ENCODE measurements at places on chromosomes 6 and 20.

DNA sequence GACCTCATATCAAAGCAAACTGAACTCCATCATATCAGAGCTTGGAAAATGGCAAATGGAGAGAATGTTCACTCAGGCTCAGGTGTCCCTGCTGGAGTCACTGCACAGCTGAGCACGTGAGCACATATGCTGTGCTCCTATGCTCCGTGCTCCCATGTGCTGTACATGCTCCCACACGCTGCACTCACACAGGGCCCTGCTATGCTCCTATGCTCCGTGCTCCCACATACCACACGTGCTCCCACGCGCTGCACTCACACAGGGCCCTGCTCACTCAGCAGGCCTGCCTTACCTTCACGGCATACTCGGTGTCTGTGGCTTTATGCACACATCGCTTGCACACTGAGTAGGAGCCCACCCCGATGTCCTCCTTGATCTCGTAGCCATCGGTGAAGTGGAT is 65.7 kb upstream of the MPC1 start:
- DNase-seq, result no peak

GRCh38 chr6:32472781-32473375 is 33.2 kb downstream of the HLA-DRA start:
- no peak for DNase-seq

GRCh38 chr20:15119852-15120487 is 782.6 kb upstream of the FLRT3 start:
- DNase-seq, result no peak

- no peak for DNase-seq
Measured at GRCh38 chr6:77123527-77123926, 339.8 kb downstream of the HTR1B start.

- DNase-seq, result no peak
Measured at GRCh38 chr20:4605166-4605565, 116.5 kb upstream of the PRND start.

DNA sequence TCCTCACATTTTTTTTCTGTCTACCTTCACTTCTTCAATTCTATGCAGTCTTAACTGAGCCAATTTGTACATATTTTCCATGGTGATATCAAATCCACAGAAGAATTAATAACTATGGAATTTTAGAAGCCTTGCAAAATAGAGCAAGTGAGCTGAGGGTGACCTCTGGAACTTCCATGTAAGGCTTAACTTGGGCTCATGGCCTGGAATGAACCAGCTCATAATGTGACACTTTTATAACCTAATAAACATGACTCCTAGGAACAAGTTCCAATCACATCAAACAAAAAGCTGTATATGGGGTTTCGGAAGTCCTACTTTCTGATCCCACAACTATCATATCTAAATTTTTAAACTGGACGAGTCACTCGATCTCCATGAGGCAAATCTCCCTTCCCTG is 232.4 kb downstream of the FOXA2 start:
- DNase-seq, result no peak

DNA sequence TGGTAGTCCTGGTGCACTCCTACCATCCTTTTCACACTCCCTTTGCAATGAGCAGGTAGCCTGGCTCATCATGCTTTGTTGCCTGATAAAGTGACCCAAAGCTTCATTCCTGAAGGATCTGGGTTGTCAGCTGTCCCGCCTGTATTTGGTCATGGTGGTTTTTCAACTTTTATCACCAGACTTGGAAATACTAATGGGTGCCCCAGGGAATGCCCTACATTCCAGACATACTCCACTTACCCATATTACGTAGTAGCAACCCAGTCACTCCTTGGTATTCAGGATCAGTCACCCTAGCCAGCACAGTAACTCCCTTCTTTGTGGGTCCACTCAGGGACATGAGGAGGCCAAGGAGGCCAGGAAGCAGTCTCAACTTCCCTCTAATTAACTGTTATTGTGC is 199.2 kb downstream of the MAFB start:
- no peak for DNase-seq

DNA sequence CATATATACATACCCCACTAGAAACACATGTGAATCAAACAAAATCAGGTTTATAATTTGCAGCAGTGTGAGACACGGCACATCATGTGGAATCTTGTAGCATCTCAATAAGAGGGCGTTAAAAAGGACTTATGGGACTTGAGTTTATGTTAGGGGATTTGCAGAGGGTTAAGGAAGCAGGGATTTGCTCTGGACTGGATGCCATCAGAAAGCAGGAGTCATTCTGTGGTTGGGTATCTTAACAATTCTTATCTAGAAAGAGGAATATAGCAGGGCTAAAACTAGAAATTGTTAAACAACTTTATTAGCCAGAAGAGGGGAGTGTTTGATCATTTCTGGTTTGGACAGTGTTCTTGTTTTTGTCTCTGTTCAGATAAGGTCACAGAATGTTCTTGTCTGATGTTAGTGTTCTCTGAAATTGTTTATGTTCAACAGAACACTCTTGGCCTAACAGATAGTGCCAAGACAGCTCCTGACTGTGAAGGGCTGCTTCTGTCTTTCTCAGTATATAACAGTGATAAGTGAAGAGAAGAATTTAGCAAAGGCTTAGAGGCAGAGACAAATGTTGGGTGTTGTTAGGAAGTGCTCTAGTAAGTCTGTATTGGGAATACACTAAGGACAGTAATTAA is 39.2 kb downstream of the LIN28B start:
- peak; percentile 60 for DNase-seq

- no peak for DNase-seq
Measured at GRCh38 chr6:165936096-165936495, 231.6 kb downstream of the TBXT start.

DNA sequence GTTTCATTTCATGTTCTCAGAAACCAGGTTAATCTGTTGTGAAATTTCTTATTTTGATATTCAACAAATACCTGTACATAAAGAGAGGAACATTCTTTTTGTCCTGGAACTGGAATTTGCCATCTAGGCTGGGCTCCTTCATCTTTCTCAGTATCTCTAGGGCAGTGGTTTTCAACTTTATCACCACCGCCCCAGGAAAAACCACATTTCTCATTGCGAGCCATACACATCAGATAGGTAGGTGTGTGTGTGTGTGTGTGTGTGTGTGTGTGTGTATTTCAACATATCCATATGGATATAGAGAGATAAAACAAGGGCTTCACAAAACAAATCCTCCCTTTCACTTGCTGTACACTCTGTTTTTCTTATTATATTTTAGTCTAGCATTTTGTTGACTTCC is 24.1 kb downstream of the BFSP1 start:
- DNase-seq, result no peak

- DNase-seq, result no peak
Measured at GRCh38 chr6:88301888-88302768, 136.0 kb upstream of the CNR1 start.

DNA sequence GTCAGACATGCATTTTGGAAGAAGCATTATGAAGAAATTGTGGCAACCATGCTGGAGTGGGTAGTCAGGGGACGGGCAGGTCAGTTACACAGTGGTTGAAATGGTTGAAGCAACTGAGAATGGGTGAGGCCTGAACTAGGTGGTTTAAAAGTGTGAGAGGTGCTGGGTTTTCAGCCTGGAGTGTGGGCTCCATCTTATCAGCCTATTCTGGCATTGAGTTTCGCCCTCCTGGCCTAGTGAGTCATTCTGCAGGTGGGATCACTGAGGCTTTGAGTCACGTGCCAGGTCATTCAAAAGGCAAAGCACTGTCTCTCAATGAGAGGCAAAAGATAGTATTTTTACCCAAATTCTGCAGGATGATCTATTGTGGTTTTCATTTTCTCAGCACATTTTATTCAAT is 181.9 kb upstream of the CHD6 start:
- peak; percentile 39 for DNase-seq

GRCh38 chr20:2298701-2299100 is 2.9 kb downstream of the TGM3 start:
- no peak for DNase-seq

DNA sequence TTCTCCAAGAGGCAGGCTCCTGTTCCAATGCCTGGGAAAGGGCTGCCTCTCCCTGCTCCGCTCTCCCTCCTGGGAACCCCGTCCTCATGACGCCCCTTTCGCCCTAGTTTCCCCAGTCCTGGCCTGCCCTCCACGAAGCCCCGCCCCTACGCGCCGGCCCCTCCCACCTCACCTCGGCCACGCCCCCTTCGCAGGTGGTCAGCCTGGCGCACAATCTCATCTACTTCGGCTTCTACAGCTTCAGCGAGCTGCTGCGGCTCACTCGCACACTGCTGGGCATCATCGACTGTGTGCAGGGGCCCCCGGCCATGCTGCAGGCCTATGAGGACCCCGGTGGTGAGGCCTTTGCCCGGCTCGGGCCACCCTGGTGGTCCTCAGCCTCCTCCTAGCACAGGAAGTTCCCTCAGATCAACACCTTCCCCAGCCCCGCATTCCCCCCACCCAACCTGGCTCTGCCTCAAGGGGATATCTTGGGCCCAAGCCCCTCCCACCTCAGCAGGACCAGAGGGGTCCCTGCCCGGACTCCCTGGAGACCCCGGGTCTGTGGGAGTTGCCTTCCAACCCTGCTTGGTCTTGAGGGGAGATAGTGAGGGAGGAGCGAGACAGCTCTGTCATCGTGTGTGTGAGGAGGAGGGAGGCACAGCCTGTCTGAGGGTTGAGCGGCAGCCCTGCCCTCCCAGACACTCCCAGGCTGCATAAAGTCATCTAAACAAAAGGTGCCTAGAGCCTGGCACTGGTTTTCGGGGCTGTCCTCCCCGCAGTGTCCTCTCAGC is 40.3 kb downstream of the UQCC2 start:
- no peak for DNase-seq

- DNase-seq, result no peak
Measured at GRCh38 chr6:109477725-109478124, 5.3 kb downstream of the ZBTB24 start.

- DNase-seq, result no peak
Measured at GRCh38 chr6:167487749-167488664, 163.1 kb downstream of the TTLL2 start.

- no peak for DNase-seq
Measured at GRCh38 chr6:36525346-36525745, 21.9 kb downstream of the STK38 start.

DNA sequence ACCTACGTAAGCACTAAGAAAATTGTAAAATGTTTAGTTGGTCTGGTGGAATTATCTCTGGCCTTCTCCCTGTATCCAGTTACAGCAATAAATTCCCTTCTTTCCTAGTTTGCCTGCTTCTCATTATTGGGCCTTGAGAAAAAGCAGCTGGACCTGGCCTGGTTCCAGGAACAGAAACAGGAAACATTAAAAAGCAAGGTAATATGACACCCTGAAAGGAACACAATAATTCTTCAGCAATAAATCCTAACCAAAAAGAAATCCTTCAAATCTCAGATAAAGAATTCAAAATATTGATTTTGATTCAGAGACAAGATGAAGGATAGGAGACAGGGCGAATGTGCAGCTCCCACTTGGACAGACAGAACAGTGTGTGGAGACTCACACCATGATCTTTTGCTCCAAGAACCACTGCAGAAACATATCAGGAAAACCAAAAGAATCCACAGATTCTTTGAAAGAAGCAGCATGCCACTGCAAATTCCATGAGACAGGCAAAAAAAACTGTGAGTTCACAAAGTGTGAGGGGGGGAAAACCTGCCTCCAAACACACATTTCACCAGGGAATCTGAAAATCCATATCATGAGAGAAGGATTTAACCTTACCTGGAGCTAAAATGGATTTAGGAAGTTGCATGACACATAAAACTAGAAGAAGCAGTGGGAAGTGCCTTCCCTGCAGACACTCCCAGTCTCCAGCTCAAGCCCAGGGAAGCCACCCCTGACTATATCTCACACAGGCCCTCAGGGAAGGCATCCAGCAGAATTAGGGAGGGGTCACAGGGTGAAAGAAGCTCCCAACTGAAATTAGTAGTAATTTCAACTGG is 28.9 kb downstream of the TREM1 start:
- no peak for DNase-seq
